GM13977 (cell line): ENCODE measurements at places on chromosomes 1 and 21.

GRCh38 chr1:206787891-206788290, 15.6 kb upstream of the IL10 start:
- DNase-seq, result no peak

GRCh38 chr1:109237512-109237911, 11.8 kb upstream of the CELSR2 start:
- DNase-seq, result no peak

- DNase-seq, result no peak
Measured at GRCh38 chr1:75996196-75996595, 64.0 kb upstream of the ASB17 start.

- DNase-seq, result no peak
Measured at GRCh38 chr1:119007670-119008482, 19.7 kb upstream of the TBX15 start.

- DNase-seq, result no peak
Measured at GRCh38 chr21:17446737-17447136, 66.1 kb upstream of the CXADR start.

DNA sequence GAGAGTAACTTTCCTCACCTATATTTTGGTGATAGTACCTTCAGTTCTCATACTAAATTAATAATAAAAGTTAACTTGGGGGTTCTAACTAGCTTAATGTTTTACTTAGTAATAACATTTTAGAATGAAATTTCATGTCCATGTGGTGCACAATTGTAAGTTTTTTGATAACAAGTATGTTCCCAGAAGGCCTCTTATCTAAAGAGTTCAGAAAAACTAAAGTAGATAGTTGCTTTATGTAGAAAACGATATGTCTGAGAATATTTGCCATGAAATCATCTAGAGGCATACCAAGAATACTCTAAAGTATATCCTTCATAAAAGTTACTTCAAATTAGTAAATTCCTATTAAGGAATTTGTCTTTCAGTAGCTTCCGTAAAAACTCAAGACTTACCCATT, 10.2 kb upstream of the ADCY10 start:
- no peak for DNase-seq

GRCh38 chr1:29352719-29353420, 116.5 kb downstream of the PTPRU start:
- DNase-seq, result no peak

DNA sequence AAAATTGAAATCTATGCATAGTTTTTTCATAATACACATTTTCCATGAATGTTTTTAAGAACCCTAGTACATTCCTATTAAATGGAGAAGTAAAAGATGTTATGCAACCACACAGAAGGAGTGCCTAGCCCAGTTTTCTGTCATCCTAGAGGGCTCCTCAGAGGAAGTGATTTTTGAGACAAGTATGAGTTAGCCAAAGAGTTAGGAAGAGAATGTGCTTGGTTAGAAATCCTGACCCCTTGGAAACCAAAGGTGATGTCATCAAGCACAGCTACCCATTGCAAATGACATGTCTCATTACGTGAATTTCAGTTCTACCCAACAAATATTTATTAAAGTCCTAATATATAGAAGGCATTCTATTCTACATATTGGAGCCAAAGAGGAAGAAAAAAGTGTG, 88.9 kb upstream of the TNFSF4 start:
- DNase-seq, result no peak

DNA sequence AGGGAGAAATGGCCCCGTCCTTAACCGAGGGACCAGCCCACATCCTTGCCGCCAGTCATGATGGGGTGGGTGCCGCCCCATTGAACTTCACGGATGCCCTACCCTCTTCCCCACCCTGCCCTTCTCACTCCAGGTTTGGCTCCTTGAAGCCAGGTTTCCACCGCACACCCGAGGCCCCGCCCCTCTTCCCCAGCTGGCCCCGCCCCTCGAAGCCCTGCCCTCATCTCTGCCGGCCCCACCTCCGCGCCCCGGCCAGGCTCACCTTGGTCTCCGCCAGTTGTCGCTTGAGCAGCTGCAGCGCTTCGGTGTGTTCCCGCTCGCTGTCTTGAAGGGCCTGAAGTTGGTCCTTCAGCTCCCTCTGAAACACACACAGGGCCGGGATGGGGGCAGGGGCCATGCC, 16.6 kb downstream of the TRIM62 start:
- no peak for DNase-seq

- no peak for DNase-seq
Measured at GRCh38 chr1:66274634-66275033, 259.3 kb upstream of the SGIP1 start.

DNA sequence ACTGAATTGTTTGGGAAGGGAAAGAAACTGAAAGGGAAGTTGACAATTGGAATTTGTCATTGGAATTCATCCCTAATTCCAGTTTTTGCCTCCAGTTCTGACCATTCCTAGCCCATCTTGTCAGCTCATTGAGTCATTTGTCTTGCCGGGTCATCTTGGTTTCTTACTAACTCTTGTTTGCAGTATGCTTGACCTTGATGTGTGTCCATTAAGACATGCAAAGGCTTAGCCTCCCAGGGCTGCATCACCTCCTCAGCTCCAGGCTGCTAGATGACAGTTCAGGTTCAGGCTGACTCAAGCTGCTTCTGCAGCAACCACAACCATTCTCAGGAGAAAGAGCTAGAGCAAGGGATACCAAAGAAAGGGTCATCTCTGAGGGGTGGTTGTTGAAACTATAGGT, 151.3 kb upstream of the PTGFR start:
- no peak for DNase-seq

- no peak for DNase-seq
Measured at GRCh38 chr1:220572416-220572815, 44.5 kb downstream of the MARK1 start.
